Uterus (tissue), 4 donors: ENCODE measurements at places on chromosomes 2 and 18. TPM values are rescaled to one million over a fixed set of nuclear protein-coding genes. Genes with fewer than 3 reads are reported as not detected.

DNA sequence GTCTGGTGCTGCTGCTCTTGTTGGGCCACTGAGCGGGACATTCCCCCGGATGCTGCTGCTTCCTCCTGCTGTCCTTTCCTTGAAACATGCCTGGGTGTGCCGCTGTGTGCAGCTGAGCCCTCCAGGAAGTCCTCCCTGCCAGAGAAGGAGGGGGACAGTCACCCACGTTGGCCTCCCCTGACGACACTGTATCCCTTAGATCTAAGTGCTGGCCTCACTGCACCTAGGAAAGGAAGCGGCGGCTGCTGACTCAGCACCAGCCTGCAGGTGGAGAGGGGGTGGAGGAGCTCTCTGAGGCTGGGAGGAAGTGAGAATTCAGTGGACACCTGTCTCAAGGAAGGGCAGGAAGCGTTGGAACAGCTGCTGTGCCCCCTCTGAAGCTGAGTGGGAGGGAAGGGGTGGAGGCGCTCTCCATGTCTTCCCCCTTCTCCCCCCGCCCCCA lies 239.8 kb downstream of the HAUS1 start:
- no peaks in the 10 kb centered on the region for H3K36me3 ChIP-seq
- H3K27ac ChIP-seq = no peak overlapping the region
- DNase-seq = peak; percentile 32
- no peaks in the 10 kb centered on the region for H3K27me3 ChIP-seq

DNA sequence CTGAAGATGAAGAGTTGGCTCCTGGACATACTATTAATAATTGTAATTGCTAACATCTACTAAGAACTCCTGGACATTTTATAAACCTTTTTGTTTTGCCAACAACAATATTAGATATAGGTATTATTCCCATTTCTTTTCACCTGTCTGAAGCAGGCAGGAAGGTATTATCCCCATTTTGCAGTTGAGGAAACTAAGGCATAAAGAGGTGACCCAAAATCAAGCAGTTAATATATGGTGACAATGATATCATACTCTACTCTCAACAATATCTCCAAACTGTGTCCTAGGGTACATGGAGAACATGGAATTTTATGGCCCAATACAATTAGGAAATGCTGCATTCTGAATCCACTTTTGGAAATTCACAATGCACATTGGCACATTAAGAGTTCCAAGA lies 1.8 kb upstream of the NMI start:
- H3K4me3 ChIP-seq = no peak overlapping the region
- no peak overlapping the region for H3K27ac ChIP-seq
- H3K27me3 ChIP-seq = no peaks in the 10 kb centered on the region
- H3K4me1 ChIP-seq = no peaks in the 10 kb centered on the region

- H3K4me1 ChIP-seq = no peaks in the 10 kb centered on the region
- no peaks in the 10 kb centered on the region for H3K36me3 ChIP-seq
- no peak overlapping the region for H3K27ac ChIP-seq
- DNase-seq = no peak
Observed at GRCh38 chr2:219118504-219118903, 42.1 kb downstream of the NHEJ1 start.

IMMT gene
- total RNA-seq = 9.7 TPM
